ENCODE measurements at places on chromosomes 5 and 9. TPM values are rescaled to one million over a fixed set of nuclear protein-coding genes. Genes with fewer than 3 reads are reported as not detected.

NMUR2 gene
- not detected for total RNA-seq

UNC13B gene
- total RNA-seq: 30.6 TPM

KCNV2 gene
- not detected for total RNA-seq

NOXA1 gene
- 8.5 TPM for total RNA-seq

COL27A1 gene
- 36.9 TPM for total RNA-seq

HRCT1 gene
- 23.1 TPM for total RNA-seq

ADAMTSL2 gene
- total RNA-seq: 1.9 TPM

GRCh38 chr9:4964540-4964939 is 20.5 kb upstream of the JAK2 start:
- no peaks in the 10 kb centered on the region for H3K27me3 ChIP-seq
- no peaks in the 10 kb centered on the region for H3K36me3 ChIP-seq
- DNase-seq: no peak

DNA sequence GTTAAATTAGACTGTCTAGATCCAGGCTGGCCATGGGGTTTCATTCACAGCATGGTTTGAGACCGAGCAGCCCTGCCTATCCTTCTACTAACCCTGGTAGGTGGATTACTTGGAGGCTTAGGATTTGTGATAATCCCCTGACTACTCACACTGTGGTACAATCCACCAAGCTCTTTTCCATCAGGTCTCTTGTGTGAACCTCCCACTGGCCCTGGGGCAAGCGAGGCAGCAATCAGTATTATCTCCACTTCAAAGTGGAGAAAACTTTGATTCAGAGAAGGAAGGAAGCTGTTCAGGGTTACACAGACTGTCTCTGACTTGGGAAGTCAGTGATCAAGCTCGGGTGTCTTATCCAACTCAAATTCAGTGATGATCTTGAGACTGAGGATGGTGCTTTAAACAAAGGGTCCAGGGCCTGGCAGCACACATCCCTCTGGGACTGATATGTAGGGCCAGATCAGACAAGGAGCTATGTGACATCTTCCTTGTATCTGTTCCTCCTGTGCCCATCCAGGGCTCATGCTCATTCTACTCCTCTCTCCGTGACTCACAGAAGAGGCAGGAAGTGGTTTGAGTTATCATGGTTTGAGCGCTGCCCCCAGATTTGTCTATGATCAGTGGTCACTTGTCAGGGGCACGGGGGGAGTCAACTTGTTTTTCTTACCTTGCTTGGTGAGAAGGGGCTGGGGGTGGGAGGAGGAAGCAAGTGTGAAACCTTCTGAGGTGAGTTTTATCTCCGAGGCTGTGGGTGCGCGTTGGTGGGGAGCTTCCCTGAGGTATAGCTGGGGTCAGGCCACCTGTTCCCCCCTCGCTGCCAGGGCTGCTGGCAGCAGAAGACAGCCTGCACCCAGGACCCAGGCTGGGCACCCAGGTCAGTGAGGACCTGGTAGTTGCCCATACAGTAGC is 48.6 kb downstream of the RGS3 start:
- H3K4me3 ChIP-seq: no peak overlapping the region
- peak overlapping the region; percentile 24 for H3K27ac ChIP-seq
- no peaks in the 10 kb centered on the region for H3K27me3 ChIP-seq
- H3K36me3 ChIP-seq: no peaks in the 10 kb centered on the region

GRCh38 chr9:9625248-9625647 is 987.6 kb downstream of the PTPRD start:
- no peak for DNase-seq
- H3K36me3 ChIP-seq: no peaks in the 10 kb centered on the region
- no peaks in the 10 kb centered on the region for H3K27me3 ChIP-seq
- H3K4me1 ChIP-seq: no peaks in the 10 kb centered on the region
- no peak overlapping the region for H3K27ac ChIP-seq

- H3K4me3 ChIP-seq: no peak overlapping the region
- H3K4me1 ChIP-seq: no peaks in the 10 kb centered on the region
- H3K27ac ChIP-seq: no peak overlapping the region
- DNase-seq: no peak
- H3K27me3 ChIP-seq: no peaks in the 10 kb centered on the region
These were observed 1.3 kb downstream of the SCGB3A1 start for GRCh38 chr5:180589771-180590542.

DNA sequence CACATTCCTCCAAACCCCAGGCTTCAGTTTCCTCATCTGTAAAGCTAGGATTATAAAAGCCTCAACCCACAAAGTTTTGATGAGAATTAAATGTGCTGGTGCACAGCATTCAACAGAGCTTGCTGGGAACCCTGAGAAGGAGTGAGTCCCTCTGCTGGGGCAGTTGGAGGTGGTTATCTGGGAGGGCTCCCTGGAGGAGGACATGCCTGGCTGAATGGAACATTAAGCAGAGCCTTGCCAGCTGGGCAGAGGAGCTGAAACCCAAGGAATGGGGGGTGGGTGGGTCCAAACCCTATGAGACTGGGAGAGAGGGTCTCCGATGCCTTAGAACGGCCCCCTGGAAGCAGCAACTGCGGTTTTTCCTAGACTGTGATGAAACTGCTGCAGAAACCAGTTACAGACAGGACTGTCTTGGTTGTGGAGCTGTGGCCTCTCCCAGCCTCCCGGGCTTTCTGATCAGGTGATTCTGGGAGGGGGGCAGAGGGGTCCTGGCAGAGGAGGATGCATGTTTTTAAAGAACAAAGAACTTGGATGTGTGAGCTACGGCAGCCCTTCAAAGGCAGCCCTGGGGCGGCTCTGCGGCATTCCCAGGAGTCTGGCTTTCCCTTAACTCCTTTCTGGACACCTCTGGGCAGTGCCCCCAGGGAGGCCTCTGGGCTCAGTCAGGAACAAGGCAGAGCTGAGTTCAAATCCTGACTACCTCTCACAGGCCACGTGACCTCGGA is 20.8 kb downstream of the FIBCD1 start:
- no peak for DNase-seq
- H3K4me3 ChIP-seq: no peak overlapping the region
- no peaks in the 10 kb centered on the region for H3K4me1 ChIP-seq
- H3K27me3 ChIP-seq: no peaks in the 10 kb centered on the region
- no peak overlapping the region for H3K27ac ChIP-seq

DNA sequence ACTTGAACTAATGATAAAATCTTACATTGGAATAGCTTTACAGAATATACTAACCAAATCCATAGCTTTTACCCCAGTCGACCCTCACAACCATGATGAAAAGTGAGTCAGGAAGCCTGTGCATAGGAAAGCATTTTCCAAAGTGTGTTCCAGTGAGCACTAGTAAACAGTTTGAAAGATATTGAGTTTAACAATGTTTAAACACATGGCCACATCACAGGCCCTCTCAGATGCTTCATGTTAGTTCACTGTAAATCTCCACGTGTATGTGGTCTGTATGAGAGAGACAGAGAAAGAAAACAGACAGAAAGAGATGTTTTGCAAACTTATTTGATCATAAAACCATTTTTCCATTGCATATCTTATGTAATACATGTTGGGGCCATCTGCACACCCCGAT is 27.0 kb downstream of the PRUNE2 start:
- H3K4me1 ChIP-seq: peaks cover 12% of the 10 kb centered on the region
- H3K36me3 ChIP-seq: no peaks in the 10 kb centered on the region
- no peak overlapping the region for H3K4me3 ChIP-seq
- no peak for DNase-seq
- H3K27me3 ChIP-seq: no peaks in the 10 kb centered on the region

DNA sequence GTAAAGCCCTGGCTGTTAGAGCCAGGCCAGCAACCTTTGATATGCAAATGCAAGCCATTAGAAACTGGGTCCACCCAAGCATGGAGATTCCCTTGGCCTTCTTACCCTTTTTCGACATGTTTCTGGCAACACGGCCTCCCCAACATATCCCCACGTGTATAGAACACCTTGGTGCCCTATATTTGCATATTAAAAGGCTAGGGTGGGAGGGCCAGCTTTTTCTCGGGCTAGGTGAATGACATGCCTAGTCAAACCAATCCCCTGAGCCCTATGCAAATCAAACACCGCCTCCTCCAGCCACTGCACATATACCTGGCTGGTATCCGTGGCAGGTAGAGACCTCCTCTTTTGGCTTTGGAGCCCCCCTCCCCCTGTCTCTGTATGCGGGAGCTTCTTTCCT is 55.6 kb upstream of the ZFR start:
- H3K4me1 ChIP-seq: no peaks in the 10 kb centered on the region
- H3K27me3 ChIP-seq: no peaks in the 10 kb centered on the region
- no peak overlapping the region for H3K4me3 ChIP-seq

DNA sequence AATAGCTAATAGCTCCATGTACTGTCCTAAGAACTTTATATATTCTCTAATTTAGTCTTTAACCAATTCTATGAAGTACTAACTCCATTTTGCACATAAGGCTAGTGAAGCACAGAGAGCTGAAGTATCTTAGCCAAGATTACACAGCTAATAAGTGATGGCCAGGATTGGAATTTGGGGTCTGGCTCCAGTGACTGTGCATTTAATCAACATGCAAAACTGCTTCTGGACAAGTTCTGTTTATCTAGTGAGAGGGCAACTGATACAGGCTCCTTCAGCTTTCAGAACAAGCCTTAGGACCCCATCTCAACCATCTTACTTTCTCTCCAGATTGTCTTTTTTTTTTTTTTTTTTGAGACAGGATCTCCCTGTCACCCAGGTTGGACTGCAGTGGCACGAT is 21.3 kb downstream of the SLC25A25 start:
- H3K4me3 ChIP-seq: no peak overlapping the region
- H3K27me3 ChIP-seq: no peaks in the 10 kb centered on the region
- H3K4me1 ChIP-seq: peaks cover 5% of the 10 kb centered on the region
